ENCODE measurements at places on chromosomes 3 and 15.

- no peak for DNase-seq
Observed at GRCh38 chr3:101148001-101148400, 154.8 kb upstream of the ABI3BP start.

- no peak for DNase-seq
Observed at GRCh38 chr15:36632226-36632625, 52.8 kb downstream of the CDIN1 start.

DNA sequence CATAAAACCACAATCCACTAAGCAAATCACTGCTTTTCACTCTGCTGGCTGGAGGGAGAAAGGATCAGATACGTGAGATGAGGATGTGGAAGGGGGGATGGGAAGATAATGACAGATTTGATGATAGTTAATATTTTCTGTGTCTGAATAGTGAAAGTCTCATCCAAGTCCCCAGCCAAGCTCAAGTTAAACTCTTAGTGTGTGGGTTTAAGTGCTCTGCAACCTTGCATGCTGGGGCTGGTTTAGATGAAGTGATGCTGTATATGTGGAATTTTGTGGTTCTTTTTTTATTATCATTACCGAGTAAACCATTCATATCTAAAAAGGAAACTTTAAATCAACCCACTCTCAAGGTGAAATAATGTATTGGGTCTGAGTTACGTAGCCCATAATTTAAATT, 111.0 kb downstream of the TPRG1 start:
- DNase-seq, result no peak

- no peak for DNase-seq
Observed at GRCh38 chr15:31214158-31214863, 112.3 kb upstream of the KLF13 start.

- DNase-seq, result no peak
Observed at GRCh38 chr3:56291953-56292352, 176.3 kb downstream of the ERC2 start.

- no peak for DNase-seq
Observed at GRCh38 chr3:141106842-141107241, 55.7 kb downstream of the SPSB4 start.

DNA sequence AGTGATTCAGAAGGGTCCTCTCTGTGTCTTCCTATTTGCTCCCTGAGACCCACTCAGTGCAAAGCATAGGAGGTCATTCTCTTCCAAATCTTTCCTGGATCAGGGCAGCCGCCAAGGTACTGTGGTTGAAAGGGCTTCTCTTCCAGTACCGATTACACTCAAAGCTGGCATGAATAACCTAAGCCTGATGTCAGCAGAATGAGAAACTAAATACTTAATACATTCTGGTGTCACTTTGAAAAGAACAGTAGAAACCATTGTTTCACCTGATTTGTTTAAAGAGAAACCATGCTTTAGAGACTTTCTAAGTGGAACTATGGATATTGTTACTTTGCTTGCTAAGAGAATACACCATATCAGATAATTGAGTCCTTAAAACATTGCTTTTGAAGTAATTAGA, 50.2 kb downstream of the PDHB start:
- DNase-seq, result no peak

DNA sequence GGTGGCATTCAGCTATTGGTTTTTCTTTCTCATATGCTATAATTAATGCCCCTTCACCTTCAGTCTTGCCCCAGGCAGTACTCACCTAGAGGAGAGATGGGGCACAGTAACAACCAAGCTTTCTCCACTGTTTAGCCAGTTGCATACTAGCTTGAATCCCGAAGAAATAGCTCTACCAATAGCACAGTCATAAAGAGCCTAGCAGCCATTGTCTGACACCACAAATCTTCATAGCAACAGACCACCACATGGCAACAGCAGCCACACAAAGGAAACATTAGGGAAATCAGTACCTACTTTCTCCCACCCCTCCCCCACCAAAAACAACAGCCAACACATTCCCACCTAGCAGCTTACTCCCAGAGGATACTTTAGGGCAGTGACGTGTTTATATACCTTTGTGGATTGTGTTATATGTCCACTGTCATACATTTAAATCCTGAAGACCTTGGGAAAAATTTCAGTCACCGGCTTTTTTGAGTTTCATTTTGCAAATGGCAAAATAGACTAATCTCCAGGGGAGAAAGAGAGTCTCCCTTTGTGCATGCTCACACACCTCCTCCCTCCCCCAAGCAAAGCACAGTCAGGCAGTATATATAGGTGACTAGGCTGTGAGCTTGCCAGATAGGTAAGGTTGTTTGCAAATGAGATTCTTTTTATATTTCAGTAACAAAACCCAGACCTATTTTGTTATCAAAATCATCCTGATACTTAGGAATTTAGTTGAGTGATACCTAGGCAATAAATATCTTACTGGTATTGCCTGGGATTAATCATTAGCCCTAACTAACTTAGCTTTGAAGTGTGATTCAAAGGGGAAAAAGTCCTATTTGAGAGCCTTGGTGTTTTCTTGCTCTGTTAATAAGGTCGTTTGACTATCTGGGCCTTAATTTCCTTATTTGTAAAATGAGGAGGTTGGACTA, 140.6 kb downstream of the RBPMS2 start:
- DNase-seq, result peak; percentile 41

GRCh38 chr3:30864836-30865235, 29.6 kb downstream of the GADL1 start:
- DNase-seq, result no peak

DNA sequence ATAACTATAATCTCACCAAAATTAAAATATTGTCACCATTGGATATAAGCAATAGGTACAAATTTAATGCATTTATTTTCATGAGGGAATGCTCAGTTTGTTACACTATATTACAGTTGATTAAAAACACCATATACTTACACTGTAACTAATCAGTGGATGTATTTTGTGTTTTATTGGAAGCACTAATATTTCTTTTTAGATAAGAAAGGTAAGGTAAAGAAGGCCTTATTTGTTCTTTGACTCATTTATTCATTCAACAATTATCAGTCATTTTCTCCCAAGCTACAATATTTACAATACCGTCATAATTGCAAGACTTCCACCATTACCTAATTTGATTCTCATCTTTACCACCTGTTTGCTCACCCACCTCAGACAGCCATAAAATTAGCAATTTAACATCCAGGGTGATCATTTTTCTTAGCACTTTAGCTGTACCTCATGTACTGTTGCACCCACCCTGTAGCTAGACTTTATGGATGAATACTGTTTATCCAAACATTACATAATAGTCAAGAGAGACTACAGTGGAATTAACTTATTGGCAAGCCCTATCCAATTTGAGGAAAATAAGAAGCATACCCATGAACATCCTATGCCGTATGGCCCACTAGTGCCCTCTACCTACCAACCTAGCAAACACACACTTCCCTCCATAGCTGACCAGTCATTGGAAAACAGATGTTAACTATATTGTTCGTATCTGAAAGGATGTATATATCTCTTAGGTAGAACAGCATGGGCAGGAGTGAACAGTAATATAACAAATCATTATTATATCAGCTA, 229.6 kb downstream of the BBX start:
- DNase-seq, result no peak

DNA sequence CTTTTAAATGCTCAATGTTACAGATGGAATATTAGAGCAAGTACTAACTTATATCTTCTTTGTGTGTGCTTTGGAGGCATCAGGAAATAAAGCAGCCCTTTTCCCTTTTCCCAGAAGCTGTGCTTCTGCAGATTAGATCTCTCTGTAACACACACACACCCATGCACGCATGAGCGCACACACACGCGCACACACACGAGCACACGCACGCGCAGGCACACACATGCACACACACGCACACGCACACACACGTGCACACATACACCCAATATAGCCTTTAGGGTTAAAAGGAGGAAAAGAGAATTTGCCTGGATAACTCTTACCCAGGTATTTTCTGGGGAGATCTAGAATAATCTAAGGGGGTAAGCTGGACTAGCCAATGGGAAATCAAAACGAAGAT, 56.9 kb downstream of the TFRC start:
- no peak for DNase-seq

GRCh38 chr15:101244036-101244781, 7.6 kb downstream of the CHSY1 start:
- no peak for DNase-seq

GRCh38 chr3:159062734-159063410, 261.0 kb downstream of the MFSD1 start:
- no peak for DNase-seq

DNA sequence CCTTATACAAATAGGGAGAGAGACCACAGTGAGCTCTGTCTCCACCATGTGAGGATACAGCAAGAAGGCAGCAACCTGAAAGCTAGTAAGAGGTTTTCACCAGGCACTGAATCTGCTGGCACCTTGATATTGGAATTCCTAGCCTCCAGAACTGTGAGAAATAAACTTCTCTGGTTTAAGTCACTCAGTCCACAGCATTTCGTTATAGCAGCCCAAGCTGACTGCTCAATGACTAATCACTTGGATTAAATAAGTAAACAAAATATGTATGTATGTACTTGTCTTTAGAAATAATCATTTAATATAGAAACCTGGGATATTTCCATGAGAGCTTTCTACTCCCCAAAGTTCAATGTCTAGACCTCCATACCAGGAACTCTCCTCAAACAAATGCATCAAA, 162.0 kb downstream of the IMPG2 start:
- no peak for DNase-seq

DNA sequence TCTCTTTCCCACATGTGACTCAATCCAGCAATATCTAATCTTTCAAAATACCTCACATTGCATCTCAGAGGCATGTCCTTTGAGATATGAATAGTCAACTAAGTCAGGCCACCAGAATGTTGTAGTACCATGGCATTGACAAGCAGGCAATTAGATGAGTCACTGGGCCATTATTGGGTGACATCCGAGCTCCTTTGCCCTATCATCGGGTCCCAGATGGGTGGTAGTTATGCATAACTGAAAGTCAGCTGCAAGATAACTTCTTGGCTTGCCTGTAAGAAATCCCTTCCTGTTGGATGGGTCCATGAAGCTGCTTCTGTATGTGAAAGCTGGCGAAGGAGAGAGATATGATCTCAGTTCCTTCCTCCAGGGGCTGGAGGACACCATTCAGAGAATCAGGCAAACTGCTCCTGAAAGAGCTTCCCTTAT, 32.8 kb downstream of the ARRDC4 start:
- DNase-seq, result no peak

DNA sequence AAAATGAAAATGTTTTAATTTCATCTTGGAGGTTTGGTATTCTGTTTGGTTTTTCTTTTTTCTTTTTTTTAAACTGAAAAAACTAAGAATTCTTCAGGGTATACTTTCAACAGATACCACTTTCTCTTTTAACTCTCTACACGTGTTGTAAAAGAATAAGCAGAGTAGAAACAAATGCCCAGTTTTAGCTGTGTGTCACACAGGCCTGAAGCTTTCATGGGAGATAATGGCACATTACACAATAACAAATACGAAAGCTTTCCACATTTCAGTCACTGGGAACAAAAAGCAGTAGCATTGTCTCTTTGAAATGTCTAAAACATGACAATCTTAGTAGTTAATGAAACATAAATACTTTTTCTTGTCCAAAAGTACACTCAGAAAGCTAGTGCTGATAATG, 818.5 kb downstream of the TBL1XR1 start:
- no peak for DNase-seq

- no peak for DNase-seq
Observed at GRCh38 chr3:16290827-16291196, 25.8 kb downstream of the OXNAD1 start.

- DNase-seq, result no peak
Observed at GRCh38 chr3:192578729-192579128, 148.6 kb downstream of the FGF12 start.

DNA sequence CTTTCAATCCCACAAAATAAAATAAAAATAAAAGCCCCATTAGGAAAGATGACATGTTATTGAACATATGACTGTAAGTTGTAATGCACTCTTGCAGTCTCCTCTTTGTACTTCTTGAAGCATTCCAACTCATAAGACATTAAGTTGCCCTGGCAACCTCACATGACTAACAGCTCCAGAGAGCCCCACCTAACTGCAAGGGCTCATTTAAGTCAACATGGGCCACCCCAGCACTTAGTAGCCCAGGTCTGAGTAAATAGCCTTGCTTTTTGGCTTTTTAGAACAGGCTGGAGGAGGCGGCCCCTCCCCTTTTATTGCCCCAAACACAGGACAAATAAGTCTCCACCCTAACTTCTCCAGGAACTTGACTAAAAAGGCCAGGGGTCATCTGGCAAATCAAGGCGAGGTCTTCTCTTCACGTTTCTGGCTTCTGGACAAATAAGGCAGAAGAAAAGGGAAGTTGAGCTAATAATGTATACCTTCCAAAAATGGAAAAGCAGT, 135.1 kb downstream of the TMCO5A start:
- DNase-seq, result no peak

Measured in activated T-helper 1 cell treated with anti-CD3 and anti-CD28 coated beads, Interleukin-12 subunit alpha, Interleukin-12 subunit beta, Interleukin-2, Interleukin-4 antibody, amounts not matched to agents 30 ng/mL and 10 ng/mL and 1 ng/mL, durations not matched to agents 14 hours and 24 hours and 36 hours (primary cell).